ENCODE measurements at places on chromosomes 5 and 9.
A peak's percentile ranks its signal among the peaks of the same experiment; 100 is the strongest.

DNA sequence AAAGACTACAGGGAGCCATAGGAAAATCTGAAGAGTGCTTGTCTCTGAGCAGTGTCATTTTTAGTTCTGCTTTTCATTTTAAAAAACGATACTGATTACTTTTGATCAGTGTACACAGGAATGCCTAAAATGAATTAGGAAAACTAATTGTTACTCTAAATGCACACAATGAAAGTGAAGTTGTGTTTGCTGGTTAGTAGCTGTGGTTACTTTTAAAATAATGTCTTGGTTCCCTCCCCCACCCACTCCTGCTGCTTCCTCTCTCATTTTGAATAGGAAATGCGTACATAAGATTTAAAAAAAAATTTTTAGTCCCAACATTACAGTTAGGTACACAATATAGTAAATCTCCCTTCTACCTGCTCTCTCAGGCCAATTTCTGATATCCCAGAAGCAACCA, 47.5 kb upstream of the PLPP1 start:
- DNase-seq: no peak

GRCh38 chr5:145806923-145807322, 28.2 kb downstream of the PRELID2 start:
- peak; percentile 41 for DNase-seq

DNA sequence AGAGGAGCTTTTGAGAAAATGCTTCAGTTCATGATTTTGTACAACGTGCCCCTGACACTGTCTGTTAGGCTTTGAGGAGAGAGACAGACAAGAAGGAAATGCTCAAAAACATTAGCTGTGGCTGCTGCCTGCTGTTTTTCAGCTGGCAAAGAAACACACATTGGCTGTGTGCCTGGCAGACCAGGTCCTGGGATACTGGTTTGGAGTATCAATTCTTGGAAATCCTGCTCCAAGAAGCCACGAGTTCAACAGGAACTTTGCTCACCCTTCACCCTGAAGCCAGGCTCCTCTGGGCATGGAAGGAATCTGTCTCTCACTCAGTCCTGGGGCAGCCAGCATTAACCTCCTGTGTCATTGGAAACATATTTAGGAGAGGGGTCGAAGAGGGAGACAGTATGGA, 245.5 kb downstream of the AUH start:
- no peak for DNase-seq

GRCh38 chr9:14316602-14317300, 2.8 kb upstream of the NFIB start:
- no peak for DNase-seq

DNA sequence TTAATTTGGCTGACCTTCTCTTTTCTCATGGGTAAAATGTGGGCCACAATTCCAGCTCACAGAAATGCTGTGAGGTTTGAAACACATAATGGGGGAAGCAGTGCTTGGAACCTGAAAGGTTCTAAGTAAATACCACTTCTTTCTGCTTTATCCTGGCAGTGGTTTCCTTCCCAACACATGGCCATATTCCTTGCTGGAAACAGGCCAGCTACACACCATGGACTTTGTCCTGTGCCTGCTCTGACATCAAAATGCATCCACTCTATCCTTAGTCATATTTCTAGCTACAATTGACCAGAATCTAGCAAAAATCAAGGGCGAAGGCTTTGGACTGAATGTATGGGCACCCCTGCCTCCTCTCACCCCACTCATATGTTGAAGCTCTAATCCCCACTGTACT, 93.1 kb upstream of the TRPC7 start:
- no peak for DNase-seq

GRCh38 chr5:119055294-119055693, 15.6 kb upstream of the DMXL1 start:
- peak; percentile 69 for DNase-seq

DNA sequence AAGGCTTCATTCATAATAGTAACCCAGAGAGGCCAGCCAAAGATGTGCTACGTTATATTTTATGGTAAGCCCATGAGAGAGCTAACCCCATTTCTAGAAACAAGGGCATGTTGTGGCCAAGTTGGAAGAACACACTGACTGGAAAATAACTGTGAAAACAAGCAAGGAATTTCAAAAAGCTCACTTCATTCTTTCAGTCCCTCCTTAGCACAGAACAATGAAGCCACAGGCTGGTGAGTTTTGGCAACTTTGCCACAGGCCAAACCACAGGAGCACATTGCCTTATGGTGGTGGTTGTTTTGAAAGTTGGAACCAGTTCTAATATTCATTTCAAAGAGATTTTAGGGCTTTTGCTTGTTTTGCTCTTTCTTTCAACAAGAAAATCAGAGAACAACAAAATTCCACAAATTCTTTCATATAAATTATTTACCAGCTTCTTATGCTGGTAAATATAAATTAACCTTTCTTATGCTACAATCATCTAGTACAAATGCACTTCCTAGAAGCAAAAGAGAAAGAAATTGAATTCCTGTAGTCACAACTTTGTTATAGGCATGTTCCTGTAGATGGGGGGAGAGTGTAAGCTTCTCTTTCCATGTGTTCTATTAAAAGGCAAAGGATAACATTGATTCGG, 225.4 kb upstream of the RFX3 start:
- peak; percentile 8 for DNase-seq

DNA sequence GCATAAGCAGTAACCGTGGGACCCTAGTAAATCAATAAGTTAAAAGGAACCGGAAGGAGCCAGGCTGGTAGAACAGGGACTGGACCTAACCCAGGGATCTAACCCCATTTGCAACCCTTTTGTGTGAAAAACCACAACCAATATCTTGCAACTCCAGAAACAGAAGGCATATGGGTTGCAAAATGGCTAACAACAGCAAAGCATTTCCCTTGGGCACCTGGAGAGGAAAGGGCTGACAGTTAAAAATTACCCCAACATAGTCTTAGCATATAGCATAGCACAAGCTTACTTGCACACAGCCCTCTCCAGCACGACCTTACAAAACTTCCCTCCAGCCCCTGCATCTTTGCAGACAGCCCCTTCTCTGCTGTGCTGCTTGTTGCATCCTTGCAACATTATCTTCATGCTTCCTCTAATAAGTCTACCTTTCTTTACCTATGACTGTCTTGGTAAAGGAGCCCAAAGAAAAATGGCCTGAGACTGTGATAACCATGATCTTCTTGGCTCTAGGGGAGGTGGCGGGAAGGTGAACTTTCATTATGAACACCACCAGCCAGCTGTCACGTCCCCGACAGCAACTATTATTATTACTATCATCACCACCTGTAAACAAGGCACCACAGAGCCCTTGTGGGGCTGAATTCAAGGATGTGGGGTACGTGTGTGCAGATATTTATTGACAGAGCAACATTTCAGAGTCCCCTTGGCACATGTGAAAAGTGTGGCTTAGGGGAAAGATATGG, 49.8 kb downstream of the PRRC1 start:
- DNase-seq: no peak

GRCh38 chr5:132000677-132001453, 10.6 kb downstream of the ACSL6 start:
- no peak for DNase-seq

DNA sequence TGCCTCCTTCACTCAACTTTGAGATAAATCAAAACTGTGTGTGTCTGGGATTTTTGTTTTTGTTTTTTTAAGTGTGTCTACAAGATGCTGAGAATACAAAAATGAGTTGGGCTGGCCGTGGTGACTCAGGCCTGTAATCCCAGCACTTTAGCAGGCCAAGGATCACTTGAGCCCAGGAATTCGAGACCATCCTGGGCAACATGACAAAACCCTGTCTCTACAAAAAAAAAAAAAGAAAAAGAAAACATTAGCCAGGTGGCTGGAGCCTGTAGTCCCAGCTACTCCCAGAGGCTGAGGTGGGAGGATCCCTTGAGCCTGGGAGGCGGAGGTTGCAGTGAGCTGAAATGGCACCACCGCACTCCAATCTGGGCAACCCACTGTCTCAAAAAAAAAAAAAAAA, 21.0 kb downstream of the HNRNPK start:
- DNase-seq: peak; percentile 42

- no peak for DNase-seq
Observed at GRCh38 chr5:65823845-65824445, 101.9 kb downstream of the NLN start.

DNA sequence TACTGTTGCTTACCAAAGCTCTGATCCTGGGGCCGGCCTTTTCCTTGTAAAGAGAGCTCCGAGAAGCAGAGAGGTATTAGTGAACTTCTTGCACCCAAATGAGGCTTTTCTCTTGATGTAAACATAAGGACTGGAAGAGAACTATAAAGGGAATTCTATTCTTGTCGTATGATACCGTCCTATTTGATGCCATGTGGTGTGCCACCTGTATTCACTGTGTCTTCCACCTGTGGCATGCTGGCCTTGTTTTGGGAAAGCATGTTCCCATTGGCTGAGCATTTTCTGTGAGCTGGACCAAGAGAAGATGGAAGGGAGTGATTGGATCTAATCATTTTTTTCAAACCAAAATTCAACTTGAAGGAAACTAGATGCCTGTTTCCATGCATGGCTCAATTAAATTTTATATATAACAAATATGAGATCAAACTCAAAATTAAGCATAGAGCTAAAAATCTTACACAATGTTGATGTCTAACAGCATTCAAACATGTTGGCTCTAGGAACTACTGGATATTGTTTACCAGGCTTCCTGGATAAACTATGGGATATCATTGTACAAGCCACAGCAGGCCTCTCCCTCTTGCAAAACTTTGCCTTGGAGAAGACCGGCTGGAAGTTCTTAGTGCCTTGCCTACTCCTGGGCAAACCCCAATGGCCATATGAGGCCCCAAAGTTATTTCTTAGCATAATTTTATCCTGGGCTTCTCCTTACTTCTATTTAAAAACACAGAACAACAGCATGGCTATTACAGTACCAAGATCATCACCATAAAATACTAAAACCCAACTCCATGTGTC, 115.3 kb downstream of the TSSK1B start:
- DNase-seq: peak; percentile 85

DNA sequence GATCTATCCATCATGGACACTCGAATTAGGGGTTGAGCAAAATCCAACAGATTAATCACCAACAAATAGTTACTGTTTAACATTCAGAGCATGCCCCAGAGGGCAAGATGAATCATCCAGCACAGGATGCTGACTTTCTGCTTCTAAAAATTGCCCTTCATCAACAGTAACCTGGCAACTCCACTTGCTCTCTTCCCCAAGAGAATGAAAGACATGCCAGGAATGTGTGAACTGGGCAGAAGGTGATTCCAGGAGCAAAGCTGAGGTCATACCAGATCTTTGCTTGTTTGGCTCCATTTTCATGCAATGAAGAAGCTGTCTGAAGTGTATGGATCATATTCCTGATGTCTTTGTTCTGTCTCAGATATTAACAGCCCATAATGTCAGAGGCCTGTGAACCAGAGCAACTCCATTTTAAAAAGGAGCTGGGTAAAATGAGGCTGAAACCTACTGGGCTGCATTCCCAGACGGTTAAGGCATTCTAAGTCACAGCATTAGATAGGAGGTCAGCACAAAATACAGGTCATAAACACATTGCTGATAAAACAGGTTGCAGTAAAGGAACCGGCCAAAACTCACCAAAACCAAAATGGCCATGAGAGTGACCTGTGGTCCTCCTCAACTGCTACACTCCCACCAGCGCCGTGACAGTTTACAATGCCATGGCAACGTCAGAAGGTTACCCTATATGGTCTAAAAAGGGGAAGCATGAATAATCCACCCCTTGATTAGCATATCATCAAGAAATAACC, 2.5 kb upstream of the ZNF367 start:
- DNase-seq: peak; percentile 95

DNA sequence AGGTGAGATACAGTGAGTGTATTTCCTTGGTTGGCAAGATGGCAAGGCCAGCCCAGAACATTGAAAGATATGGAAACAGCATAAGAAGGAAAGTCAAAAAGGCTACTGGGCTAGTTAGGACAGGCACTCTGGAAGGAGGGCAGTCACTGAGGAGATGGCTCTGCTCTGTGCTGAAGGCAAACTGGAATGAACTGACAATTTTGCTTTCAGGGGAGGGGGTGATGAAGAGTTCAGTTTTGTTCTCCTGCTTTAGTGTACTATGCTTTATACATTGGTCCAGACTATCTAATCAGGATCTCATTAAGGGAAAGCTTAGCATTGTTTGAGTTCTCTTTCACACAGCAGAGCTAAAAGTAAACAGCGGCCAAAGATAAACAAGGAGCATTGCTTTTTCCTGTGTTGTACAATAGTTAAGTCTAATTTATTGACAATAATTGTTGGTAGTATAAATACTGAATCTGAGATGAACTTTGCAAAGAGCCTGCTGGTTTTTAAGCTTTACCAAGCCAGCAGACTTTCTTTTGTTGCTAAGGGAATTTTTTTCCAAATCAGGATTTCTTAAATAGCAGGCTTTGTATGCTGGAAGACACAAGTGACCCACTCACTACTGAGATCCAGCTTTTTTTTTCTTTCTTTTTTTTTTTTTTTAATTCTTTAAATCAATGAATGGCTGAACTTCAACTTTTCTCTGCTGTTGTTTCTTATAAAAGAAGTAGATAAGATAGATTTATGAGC, 355.5 kb downstream of the ARRDC3 start:
- DNase-seq: peak; percentile 9

- DNase-seq: no peak
Observed at GRCh38 chr9:129242971-129243561, 65.0 kb upstream of the IER5L start.

DNA sequence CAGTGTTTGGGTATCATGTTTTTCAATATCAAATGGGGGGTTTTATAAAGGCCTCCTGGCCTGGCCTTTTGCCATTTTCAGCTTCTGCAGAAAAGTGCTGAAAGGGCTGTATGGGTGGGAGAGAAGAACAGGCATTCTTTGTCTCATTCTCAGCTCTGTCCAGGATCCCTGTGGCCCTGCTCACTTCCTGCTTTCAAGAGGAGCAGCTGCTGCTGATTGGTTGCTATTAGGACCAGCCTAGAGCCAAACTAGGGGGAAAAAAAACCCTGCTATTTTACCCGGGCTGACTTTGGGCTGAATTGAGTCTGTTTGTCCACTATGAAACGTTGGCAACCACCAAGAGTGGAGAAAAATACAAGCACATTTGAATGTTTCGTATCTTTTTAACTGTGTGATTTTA, 117.1 kb downstream of the CMYA5 start:
- DNase-seq: no peak

GRCh38 chr9:114777821-114778609, 27.8 kb downstream of the TNFSF15 start:
- no peak for DNase-seq

GRCh38 chr5:132662925-132663770, 5.2 kb downstream of the IL13 start:
- DNase-seq: no peak

DNA sequence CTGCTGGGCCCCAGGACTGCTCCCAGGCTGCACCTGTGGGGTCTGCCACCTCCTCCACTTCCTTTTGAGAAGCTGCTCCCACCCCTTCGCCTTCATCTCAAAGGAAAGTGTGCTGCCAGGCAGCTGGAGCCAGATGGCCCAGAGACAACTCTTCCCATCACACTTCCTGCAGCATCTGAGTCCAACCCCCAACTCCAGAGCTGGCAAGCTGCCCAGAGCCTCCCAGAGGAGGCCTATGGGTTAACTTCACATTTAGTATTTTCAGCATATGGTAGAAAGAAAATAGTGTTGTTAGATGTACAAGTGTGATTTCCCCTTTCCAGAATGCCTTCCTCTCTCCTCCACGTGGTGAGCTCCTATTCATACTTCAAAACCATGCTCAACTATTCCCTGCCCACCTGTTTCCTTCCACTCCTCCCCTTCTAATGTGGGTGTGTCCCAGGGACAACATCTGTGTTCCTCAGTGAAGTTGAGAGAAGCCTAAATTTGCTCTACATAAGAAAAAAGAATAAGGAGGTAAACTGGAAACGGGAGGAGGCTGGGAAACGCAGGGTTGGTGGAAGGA, 38.6 kb upstream of the KCNMB1 start:
- no peak for DNase-seq
